ENCODE measurements at places on chromosomes 13 and 19. TPM values are rescaled to one million over a fixed set of nuclear protein-coding genes. Genes with fewer than 3 reads are reported as not detected.

DNA sequence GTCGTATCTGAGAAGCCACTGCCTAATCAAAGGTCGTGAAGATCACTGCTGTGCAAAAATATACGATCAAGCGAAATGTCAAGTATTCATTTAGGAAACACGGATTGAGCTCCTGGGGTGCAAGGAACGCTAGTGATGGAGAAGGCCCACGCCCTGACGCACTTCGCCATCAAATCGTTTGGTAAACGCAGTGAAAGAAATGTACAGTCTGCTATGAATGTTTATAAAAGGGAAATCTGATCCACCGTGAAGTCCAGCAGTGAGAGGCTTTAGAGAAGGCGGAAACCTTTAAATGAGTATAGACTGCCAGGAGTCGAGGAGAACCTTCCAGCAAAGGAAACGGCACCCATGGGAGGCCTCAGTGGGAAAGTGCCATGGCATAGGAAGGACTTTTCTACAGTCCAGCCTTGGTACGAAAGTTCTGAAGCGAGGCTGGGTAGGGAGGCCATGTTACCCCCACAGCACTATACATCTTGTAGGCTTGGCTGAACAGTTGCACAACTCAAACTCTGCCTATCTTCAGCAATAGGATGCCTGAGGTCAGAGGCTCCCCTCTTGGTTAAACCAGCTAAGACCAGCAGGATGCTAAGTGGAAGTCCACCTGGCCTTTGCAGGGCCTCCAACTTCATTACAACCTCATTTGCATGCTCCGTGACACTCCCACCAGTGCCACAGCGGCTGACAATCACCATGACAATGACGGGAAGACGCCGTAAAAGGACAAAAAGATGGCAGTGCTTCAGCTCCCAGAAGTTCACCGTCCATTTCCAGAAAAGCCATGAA lies 20.4 kb downstream of the PCID2 start:
- peaks cover 9% of the 10 kb centered on the region for H3K36me3 ChIP-seq
- no peak for DNase-seq
- H3K27me3 ChIP-seq: no peaks in the 10 kb centered on the region
- H3K4me1 ChIP-seq: no peaks in the 10 kb centered on the region
- no peak overlapping the region for H3K4me3 ChIP-seq

GRCh38 chr19:17429641-17430113 lies 9.8 kb downstream of the MVB12A start:
- H3K4me1 ChIP-seq: peaks cover 3% of the 10 kb centered on the region
- peak; percentile 61 for DNase-seq
- H3K36me3 ChIP-seq: no peaks in the 10 kb centered on the region
- no peak overlapping the region for H3K27ac ChIP-seq

DNA sequence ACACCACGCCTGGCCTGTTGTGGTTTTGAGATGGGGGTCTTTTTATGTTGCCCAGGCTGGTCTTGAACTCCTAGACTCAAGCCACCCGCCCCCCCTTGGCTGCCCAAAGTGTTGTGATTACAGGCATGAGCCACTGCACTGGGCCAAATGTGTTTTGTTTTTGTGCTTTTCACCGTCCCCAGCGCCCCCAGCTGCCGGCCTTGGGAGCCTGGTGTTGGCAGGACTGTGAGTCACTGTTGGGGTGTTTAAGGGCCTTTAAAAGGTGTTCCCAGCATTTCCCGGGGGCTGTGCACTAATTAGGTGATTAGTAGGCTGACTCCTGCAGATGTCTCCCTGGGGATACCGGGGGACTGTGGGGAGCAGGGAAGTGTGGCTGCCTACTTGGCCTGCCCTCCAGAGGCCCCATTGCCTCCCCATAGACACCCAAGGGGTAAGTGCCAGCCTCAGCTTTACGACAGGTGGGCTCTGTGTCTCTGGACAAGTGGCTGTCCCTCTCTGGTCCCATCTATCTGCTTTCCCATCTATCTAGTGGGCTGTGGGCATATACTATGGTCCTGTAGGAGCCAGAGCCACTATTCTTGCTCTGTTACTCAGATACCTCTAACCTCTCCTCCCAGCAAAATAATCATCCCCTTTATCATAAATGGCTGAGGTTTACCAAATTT lies 11.8 kb upstream of the TLE5 start:
- DNase-seq: no peak
- no peaks in the 10 kb centered on the region for H3K27me3 ChIP-seq
- H3K36me3 ChIP-seq: no peaks in the 10 kb centered on the region
- peak overlapping the region; percentile 32 for H3K27ac ChIP-seq
- H3K4me3 ChIP-seq: no peak overlapping the region
- peaks cover 11% of the 10 kb centered on the region for H3K4me1 ChIP-seq

DNA sequence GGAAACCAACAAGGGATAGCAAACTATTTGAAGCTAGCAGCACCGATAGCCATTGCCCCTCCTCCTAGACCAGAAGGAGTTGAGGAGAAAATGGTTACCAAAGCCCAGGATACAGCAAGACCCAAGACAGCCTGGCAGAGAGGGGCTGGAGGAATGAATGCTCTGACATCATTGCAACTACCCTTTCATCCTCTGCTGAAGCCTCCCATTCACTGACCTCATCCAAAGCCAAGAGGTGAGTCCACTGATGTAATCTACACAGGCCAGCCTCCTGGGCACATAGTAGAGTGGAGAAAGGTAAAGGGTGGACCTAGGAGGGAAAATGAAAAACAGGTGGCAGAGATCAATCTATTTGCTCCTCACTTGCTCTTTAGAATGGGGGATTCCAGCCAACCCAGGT lies 42.7 kb upstream of the ZNF780A start:
- H3K4me1 ChIP-seq: no peaks in the 10 kb centered on the region
- no peaks in the 10 kb centered on the region for H3K27me3 ChIP-seq
- no peaks in the 10 kb centered on the region for H3K36me3 ChIP-seq
- no peak for DNase-seq
- H3K27ac ChIP-seq: no peak overlapping the region
- H3K4me3 ChIP-seq: no peak overlapping the region

The SMIM44 gene
- total RNA-seq: not detected
